GM13976 (cell line): ENCODE measurements at places on chromosomes 5 and 9.

- no peak for DNase-seq
These were observed 269.1 kb downstream of the EFNA5 start for GRCh38 chr5:107401470-107402122.

DNA sequence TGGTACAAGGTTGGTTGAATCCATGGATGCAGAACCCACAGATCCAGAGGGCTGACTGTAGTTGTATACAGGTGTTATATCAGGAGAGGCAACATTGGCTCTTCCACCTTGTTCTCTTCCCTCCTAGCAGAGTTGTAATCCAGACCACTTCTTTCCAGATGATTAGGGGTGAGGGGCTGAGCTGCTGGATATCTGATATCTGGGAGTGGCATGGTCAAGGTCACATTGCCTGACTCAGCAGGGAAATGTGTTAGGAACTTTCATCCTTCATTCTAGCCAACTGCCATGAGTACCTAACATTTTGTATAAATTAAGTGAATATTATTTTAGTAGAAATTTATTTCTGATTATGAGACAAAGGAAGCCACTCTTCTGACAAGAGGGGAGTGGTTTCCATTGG lies 7.3 kb downstream of the DAPK1 start:
- no peak for DNase-seq

DNA sequence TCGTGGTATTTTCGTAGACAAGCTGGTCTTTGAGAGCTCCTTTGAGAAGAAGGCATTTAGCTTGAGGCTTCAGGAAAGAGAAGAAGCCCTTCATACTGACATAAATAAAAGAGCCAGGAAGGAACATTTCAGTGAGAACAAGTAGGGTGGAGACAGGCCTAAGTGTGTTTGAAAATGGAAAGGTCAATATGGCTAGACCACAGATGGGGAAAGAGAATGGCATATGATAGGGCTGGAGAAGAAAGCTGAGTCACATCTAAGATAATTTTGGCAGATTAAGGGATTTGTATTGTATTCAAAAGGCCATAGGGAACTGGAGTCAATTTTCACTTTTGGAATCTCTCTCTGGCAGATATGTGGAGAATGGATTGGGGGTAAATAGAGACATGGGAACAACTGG lies 374.9 kb downstream of the TMEM38B start:
- DNase-seq, result no peak

DNA sequence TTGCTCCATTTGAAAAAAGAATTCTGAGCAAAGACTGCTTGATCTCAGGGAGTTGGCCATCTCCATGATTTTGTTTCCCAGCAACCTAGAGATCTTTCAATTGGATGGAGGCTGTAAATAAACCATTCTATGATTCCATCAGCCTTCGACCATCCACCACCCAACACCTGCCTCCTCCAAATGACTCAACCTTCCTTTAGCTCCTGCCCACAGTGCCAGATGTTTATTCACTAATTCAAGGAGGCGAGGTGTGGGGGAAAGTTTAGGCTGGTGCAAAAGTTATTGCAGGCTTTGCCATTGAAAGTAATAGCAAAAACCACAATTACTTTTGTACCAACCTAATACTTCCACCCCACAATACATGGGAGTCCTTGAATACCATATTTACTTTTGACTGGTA lies 327.5 kb downstream of the CAAP1 start:
- no peak for DNase-seq

DNA sequence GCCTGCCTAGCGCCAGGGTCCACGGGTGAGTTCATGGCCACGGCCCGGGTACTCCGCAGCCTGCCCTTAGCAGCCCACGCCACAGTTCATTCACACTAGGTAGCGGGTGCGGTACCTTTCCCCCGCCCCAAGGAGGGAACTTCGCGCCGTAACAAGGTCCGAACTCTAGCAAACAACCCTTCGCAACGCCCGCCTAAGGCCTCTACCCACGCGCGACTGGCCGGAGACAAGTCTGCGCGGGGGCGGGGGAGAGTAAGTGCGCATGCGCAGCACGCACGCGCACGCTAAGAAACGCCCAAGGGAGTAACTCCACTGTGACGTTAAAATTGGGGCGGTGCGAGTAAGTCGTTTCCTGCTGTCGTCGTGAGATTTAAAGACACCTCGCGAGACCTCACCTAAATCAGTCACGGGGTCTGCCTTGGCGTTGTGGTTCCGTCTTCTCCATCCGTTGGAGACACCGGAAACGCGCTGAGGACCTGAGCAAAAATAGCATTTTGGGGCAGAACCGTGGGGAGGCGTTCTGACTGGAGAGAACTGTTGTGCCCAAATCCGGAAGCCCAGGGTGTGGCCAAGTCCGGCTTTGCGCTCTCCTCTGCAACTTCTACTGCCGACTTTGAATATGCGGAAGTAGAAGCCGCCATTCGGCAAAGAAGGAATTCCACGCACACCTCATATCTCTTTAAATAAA lies at the start of gene RAPGEF6:
Gene RAPGEF6 (minus strand): TSS at position 234 of the 688 bp plus-strand sequence. CDS start 199 bp downstream, at position 35.
- DNase-seq, result peak; percentile 88

DNA sequence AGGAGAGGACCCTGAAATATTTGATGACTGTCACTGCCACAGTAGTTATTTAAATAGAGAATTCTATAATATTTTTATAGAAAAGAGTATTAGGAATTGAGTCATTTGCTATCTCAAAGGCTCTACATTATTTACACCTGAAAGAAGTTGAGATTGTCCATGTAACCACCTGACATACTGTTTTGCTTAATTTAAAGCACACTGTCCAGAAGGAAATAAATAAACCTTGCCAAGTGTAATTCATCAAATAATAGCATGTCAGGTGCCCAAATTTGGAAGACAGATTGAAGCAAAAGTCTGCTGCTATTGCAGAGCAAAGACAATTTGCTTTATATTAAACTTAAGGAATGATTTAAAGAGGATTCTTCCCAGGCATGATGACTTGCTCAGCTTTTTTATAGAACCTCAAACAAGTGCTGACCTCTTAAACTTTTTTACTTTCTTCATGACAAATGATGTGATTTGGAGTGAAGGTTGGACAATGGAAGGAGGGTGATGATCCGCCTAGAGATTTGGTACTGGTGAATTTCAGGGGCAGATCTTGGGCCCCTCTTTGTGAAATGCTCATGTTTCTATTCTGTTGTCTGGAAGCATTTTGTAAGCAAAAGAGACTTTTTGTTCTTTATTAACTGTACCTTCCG lies 65.0 kb downstream of the DAPK1 start:
- DNase-seq, result no peak

DNA sequence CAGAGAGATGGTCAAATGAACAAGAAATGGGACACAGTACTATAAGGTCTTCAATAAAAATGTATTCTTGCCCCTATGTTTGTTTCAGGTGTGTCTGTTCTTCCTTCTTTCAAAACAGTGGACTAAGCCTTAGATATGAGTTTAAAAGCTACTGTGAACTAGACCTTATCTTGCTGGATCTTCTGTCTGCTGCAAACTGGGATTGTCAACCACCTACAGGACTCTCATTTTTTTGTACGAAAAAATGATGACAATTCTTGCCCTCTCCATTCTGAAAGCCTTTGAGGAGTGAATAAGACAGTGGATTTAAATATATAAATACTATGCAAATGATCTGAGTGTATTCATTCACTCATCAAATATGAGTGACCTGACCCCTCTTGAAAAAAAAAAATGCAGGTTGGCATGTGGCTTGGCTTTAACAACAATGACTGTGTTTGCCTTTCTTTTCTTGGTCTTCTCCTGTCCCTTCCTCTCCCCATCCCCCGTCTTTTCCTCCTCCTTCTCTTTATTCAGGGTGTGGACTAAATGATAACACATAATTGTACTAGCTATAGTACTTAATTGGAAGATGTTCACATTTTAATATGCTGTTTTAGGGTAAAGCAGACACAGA lies 235.5 kb upstream of the TRIM32 start:
- no peak for DNase-seq

DNA sequence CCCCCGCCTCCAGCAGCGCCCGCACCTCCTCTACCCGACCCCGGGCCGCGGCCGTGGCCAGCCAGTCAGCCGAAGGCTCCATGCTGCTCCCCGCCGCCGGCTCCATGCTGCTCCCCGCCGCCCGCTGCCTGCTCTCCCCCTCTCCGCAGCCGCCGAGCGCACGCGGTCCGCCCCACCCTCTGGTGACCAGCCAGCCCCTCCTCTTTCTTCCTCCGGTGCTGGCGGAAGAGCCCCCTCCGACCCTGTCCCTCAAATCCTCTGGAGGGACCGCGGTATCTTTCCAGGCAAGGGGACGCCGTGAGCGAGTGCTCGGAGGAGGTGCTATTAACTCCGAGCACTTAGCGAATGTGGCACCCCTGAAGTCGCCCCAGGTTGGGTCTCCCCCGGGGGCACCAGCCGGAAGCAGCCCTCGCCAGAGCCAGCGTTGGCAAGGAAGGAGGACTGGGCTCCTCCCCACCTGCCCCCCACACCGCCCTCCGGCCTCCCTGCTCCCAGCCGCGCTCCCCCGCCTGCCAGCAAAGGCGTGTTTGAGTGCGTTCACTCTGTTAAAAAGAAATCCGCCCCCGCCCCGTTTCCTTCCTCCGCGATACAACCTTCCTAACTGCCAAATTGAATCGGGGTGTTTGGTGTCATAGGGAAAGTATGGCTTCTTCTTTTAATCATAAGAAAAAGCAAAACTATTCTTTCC lies 19.3 kb downstream of the CDKN2A start:
- peak; percentile 68 for DNase-seq

GRCh38 chr5:158133369-158133768 lies 274.4 kb upstream of the CLINT1 start:
- DNase-seq, result no peak

- peak; percentile 79 for DNase-seq
These were observed 621 bp downstream of the NR6A1 start for GRCh38 chr9:124770359-124771020.

DNA sequence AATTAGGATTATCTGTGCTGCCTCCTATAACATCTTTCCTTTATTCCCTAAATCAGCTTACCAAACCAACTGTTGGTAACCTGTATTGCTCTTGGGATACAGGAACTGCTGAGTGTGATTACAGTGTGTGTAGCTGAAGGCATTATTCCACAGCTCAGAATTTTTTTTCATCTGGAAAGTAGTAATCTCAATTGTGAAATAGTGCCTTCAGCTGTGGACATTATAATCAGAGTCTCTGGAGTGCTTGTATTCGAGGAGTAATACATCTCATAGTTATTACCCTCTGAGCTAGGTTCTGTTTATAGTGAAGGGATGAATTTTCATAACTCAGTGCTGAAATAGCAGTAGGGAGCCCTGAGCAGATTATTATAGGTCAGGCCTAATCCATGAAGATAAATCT lies 199.5 kb downstream of the MAST4 start:
- DNase-seq, result no peak

DNA sequence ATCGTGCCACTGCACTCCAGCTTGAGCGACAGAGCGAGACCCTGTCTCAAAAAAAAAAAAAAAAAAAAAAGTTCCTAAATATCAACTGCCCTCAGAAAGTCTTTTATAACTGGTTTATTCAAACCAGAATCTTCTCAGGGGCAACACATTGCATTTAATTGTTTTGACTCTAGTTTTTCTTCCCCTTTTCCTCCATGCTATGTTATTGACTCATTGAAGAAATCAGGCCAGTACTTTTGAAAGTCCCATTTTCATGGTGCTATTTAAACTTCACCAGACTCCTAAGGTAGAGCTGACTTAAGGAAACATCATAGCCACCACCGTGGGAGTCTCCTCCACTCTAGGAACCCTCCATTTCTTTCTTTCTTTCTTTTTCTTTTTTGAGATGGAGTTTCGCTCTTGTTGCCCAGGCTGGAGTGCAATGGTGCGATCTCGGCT lies 83.1 kb upstream of the IL6ST start:
- no peak for DNase-seq

- peak; percentile 66 for DNase-seq
These were observed 4.1 kb upstream of the RGMB start for GRCh38 chr5:98769210-98769958.

- DNase-seq, result no peak
These were observed 90.7 kb downstream of the CAMSAP1 start for GRCh38 chr9:135816651-135816970.

DNA sequence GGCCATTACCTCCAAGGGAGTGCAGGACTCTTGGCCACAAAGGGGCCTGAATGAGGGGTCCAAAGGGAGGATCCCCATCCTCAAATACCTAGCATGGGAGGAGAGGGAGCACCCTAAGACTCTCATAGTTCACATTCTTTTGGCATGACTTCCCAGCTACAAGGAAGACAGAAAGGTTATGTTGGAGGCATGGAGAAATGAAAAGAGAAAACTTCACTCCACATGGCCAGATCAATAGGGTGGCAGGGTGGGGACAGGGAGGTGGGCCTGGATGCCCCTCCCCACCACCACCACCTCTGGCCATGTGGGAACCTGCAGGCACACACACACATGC lies 97.6 kb downstream of the PAX5 start:
- DNase-seq, result no peak

DNA sequence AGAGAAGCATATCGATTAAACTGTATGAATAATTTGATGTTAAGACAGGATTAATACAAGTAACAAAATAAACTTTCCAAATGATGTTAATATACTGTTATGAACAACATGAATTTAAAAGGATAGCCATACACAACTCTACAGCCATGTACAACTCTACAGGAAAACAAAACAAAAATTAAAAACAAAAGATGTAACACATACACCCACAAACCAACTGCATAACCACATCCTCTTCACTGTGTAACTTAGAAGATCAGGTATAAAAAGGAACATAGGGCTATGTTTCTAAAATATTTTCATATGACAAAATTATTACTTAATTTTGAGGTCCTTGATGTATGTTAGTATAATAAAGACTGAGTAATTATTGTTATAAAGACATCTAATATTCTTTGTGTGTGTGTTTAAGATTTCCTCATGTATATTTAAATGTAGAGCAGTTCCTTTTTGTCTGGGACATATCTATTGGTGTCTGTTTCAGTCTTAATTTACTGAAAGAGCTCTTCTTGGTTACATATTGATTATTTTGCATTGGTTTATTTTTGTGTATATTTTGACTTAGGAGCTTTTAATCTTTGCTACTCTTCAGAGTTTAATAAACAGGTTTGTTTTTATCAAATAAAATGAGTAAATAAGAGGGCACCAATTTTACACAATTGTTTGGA lies 966.8 kb upstream of the CTNND2 start:
- no peak for DNase-seq

GRCh38 chr5:150251504-150251903 lies 38.1 kb downstream of the CAMK2A start:
- DNase-seq, result no peak

GRCh38 chr5:27158775-27159174 lies 120.4 kb upstream of the CDH9 start:
- no peak for DNase-seq

- DNase-seq, result no peak
These were observed 160.8 kb downstream of the DNAH5 start for GRCh38 chr5:13783726-13784125.

- no peak for DNase-seq
These were observed 105.5 kb downstream of the AUH start for GRCh38 chr9:91256235-91256634.

GRCh38 chr5:58885260-58885659 lies 302.4 kb downstream of the RAB3C start:
- no peak for DNase-seq

GRCh38 chr5:66561256-66561990 lies 34.8 kb upstream of the MAST4 start:
- no peak for DNase-seq
